Tibial artery (tissue), 4 donors: ENCODE measurements at places on chromosomes 12 and 14.
A peak's percentile ranks its signal among the peaks of the same experiment; 100 is the strongest.

- H3K27me3 ChIP-seq: no peaks in the 10 kb centered on the region
- no peaks in the 10 kb centered on the region for H3K36me3 ChIP-seq
- H3K4me3 ChIP-seq: peak within 1 kb of the TSS; percentile 76
- H3K4me1 ChIP-seq: peaks cover 8% of the 10 kb centered on the region
These were observed at the start of gene KDM2B for GRCh38 chr12:121580959-121581685. KDM2B (minus strand) TSS chr12:121581023; CDS start chr12:121580911, 112 bp downstream.

- no peaks in the 10 kb centered on the region for H3K4me1 ChIP-seq
- H3K27ac ChIP-seq: no peak overlapping the region
- no peaks in the 10 kb centered on the region for H3K36me3 ChIP-seq
- no peak for DNase-seq
- no peak overlapping the region for H3K4me3 ChIP-seq
These were observed 22.9 kb downstream of the PROX2 start for GRCh38 chr14:74852922-74853530.

DNA sequence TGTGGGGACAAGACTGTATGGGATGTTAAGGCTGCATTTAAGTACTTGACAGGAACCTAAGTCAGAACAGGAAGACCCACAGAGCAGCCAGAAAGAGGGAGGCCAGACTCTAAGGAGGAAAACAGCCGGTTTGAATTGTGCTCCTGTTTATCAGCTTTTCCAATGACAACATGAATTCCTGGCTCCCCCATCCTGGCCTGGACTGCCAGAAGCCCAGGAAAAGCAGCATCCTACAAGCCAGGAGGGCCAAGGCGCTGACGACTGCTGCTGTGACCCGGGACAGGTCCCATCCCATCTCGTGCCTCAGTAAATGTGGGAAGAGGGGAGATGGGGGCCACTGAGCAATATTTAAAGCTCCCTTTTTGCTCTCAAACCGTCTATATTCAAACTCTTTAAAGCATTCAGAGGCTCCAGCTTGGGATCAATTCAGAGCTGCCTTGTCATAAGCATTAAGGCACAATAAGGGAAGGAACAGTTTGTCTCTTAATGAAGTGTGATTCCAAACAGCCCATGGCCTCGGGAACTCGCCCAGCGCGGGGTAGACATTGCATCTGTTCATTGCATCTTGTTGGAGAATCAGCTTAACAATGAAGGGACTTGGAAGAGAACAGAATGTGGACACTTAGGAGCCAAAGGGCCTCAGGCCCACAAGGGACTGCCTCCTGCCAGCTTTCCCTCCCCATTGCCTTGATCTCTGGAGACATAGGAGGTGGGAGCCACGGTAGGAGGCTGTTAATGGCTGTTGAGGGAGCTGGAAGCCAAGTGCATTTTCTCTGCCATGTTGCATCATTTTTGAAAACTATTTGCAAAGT is 49.6 kb downstream of the CMKLR1 start:
- no peaks in the 10 kb centered on the region for H3K27me3 ChIP-seq
- H3K36me3 ChIP-seq: peaks cover 14% of the 10 kb centered on the region
- H3K4me1 ChIP-seq: no peaks in the 10 kb centered on the region
- DNase-seq: peak; percentile 84

DNA sequence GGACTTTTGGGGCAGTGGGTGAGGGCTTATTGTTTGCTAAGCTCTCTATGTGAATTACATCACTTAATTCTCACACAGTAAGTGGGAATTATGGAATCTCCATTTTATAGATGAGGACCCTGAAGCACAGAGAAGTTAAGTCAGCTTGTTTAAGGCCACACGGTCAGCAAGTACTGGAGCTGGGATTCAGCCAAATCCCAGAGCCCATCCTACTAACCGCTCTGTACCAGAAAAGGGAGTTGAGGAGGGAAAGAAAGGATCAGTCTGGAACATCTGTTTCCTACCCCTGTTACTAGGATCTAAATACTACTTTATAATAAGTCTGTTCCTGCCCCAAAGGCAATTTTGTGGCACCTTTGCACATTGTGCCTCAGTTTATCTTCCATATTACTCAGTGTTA is 42.6 kb downstream of the PPFIBP1 start:
- no peaks in the 10 kb centered on the region for H3K36me3 ChIP-seq
- no peak overlapping the region for H3K27ac ChIP-seq
- no peaks in the 10 kb centered on the region for H3K4me1 ChIP-seq
- DNase-seq: no peak
- no peaks in the 10 kb centered on the region for H3K27me3 ChIP-seq

GRCh38 chr12:52440821-52441319 is 6.7 kb upstream of the KRT75 start:
- no peaks in the 10 kb centered on the region for H3K36me3 ChIP-seq
- no peaks in the 10 kb centered on the region for H3K4me1 ChIP-seq
- H3K27ac ChIP-seq: no peak overlapping the region
- no peaks in the 10 kb centered on the region for H3K27me3 ChIP-seq
- no peak for DNase-seq
- H3K4me3 ChIP-seq: no peak overlapping the region

DNA sequence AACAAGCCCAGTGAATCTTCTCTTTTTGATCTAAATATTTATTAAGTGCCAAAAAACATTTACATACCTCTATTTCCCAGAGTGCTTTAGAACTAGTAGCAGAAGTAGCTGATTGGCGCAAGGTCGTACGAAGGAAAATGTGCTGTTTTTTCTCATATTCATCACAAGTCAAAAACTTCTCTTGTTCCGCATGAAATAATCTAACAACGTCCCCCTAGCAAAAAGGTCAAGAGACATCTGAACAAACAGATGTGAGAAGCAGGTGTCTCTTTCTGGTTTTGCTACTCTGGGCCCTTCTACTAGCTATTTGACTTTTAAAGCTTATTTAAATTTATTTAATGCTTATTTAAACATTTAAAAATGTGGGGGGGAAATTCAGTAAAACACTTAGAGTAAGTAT is 117.8 kb downstream of the ITPR2 start:
- H3K36me3 ChIP-seq: peaks cover 11% of the 10 kb centered on the region
- H3K4me1 ChIP-seq: no peaks in the 10 kb centered on the region
- H3K27ac ChIP-seq: no peak overlapping the region

DNA sequence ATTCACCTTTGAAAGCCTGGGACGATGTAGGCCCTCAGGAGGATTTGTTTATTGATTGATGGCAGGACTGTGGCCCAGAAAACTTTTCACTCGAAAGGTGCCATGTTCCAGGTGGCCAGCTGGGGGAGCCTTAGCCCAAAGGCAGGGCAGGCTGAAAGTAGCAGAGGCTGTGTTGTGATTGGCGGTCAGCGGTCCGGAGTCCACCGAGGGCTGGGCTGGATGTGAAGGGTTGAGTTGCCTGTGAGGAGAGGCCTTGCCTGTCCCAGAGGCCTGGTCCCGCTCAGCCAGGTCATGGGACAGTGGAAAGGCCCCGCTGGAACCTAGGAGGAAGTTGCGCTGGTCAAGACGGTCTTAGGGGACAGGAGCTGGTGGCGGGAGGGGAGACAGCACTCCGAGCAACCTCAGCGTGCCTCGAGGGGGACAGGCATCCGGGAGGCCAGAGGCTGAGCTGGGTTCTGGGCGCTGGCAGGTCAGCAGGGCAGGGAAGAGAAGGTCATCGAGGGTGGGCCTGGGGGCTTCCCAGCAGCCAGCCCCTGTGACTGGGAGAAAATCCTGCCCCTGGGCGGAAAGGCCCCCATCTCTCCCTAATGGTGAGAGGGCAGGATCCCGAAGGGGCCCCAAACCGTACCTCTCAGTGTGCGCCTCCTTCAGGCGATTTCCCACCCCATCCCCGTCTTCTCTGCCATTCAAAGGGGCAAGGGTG is 26.3 kb downstream of the CMA1 start:
- H3K36me3 ChIP-seq: no peaks in the 10 kb centered on the region
- no peaks in the 10 kb centered on the region for H3K4me1 ChIP-seq
- no peaks in the 10 kb centered on the region for H3K27me3 ChIP-seq
- no peak overlapping the region for H3K27ac ChIP-seq

- no peaks in the 10 kb centered on the region for H3K27me3 ChIP-seq
- H3K4me1 ChIP-seq: no peaks in the 10 kb centered on the region
- no peak for DNase-seq
- H3K4me3 ChIP-seq: no peak overlapping the region
These were observed 254.4 kb upstream of the CCDC196 start for GRCh38 chr14:66231820-66232219.

- no peak for DNase-seq
- no peaks in the 10 kb centered on the region for H3K4me1 ChIP-seq
- no peaks in the 10 kb centered on the region for H3K27me3 ChIP-seq
These were observed 63.4 kb upstream of the IGF1 start for GRCh38 chr12:102543494-102544485.

- H3K4me3 ChIP-seq: no peak overlapping the region
- no peaks in the 10 kb centered on the region for H3K27me3 ChIP-seq
- no peaks in the 10 kb centered on the region for H3K36me3 ChIP-seq
- no peak overlapping the region for H3K27ac ChIP-seq
These were observed 8.6 kb upstream of the RAN start for GRCh38 chr12:130863298-130863697.

DNA sequence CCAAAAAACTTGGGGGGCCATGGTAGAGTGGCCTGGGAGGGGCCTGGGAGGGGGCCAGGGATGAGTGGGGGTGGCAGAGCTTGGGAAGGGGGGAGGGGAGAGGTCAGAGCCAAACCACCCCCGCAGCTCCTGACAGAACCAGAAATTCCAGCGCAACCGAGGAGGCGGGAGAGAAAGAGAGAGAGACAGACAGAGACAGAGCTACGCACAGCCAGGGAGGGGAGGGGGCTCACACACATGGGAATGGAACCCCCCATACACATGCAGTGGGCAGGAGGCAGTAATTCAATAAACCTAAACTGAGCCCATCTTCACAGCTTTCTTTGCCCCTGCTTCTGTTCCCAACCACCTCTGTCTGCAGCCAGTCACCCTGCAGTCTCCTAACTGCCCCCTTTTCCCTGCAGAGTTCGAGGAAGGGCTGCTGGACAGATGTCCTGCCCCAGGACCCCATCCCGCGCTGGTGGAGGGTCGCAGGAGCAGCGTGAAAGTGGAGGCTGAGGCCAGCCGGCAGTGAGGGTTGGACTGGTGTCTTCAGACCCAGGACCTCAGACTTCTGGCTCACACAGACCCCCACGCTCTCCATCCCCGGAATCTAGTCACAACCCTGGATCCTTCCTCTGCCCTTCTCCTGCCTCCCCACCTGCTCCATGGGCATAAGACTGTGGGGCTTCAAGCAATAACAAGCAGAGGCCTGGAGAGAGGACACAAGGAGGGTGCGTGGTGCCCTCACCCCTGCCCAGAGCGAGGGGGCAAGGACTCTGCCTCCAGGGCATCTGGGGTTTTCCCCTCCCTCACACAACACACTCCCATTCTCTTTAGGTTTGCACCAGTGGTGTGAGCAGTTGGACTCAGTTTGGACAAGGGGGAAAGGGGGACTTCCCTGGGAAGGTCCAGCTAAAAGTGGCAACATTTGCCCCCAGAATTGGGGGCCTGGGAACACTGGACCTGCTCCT is 5.6 kb downstream of the NAB2 start:
- no peak overlapping the region for H3K4me3 ChIP-seq
- H3K27me3 ChIP-seq: no peaks in the 10 kb centered on the region

- DNase-seq: no peak
- no peak overlapping the region for H3K27ac ChIP-seq
- no peaks in the 10 kb centered on the region for H3K4me1 ChIP-seq
- H3K4me3 ChIP-seq: no peak overlapping the region
- H3K36me3 ChIP-seq: no peaks in the 10 kb centered on the region
These were observed 115.5 kb downstream of the CCDC59 start for GRCh38 chr12:82242729-82243128.

DNA sequence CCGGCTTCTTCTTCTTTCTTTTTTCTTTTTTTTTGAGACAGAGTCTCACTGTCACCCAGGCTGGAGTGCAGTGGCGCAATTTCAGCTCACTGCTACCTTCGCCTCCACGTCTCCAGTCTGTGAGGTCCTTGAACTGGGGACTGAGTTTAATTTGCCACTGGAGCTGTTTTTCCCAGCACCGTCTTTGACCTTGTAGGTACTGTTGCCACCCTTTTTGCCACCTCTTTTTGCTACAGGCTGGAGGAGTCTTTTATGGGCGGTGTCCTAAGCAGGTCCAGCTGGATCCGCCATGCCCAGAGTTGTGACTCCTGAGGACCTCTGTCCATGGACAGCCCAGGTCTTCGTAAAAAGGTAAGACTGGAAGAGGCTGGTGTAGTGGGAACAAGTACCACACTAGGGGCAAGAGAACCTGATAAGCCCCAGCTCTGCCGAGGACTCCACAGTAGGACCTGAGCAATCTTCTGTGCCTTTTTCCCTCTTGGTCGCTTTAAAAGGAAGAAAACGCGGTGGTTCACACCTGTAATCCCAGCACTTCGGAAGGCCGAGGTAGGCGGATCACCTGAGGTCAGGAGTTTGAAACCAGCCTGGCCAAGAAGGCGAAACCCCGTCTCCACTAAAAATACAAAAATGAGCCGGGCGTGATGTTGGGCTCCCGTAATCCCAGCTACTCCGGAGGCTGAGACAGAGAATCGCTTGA is 946 bp downstream of the RNU4-2 start:
- no peaks in the 10 kb centered on the region for H3K4me1 ChIP-seq
- peak overlapping the region; percentile 73 for H3K4me3 ChIP-seq
- no peak for DNase-seq
- no peaks in the 10 kb centered on the region for H3K36me3 ChIP-seq
- peak overlapping the region; percentile 98 for H3K27ac ChIP-seq

GRCh38 chr12:132797820-132798570 is 30.7 kb downstream of the GOLGA3 start:
- H3K36me3 ChIP-seq: peaks cover 94% of the 10 kb centered on the region
- DNase-seq: no peak
- no peaks in the 10 kb centered on the region for H3K27me3 ChIP-seq
- no peaks in the 10 kb centered on the region for H3K4me1 ChIP-seq
- no peak overlapping the region for H3K4me3 ChIP-seq
- no peak overlapping the region for H3K27ac ChIP-seq

DNA sequence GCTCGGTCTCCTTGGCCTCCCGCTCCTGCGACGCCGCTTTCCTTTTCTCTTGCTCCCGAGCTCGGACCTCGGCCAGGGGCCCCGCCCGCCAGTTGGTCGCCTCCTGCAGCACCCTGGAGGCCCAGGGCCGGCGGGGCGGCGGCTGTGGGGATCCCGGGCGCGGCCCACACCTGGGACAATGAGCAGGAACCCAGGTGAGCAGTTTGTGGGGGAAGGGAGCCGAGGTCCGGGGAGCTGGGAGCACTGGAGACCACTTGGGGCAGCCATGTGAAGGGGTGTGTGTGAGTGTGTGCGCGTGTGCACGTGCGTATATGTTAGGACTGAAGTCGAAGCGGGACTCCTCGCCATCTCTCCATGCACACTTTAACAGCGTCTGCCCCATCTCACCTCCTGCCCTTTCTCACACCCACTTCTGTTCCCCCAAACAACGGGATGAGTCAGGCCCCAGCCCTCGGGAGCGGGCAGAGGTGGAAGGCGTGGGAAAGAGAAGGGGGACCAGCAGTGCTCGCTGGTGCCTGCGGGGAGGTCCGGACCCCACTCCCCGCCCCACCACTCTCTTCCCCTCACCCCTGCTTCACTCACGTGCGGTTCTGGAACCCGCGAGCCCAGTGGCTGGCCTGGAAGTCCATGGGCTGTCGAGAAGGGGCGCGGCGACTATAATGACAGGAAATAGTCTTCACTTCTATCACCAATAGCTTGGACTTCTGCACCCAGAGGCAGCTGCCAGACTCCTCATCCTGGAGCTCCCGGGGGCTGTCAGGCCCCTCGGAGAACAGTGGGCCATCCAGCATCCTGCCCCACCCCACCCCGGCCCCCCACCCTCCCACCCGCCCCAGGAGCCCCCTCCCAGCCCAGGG is 450 bp downstream of the DDN start:
- peaks cover 73% of the 10 kb centered on the region for H3K27me3 ChIP-seq
- no peak overlapping the region for H3K27ac ChIP-seq
- peak overlapping the region; percentile 37 for H3K4me3 ChIP-seq
- peaks cover 30% of the 10 kb centered on the region for H3K36me3 ChIP-seq
- DNase-seq: no peak

GRCh38 chr12:90653040-90653439 is 301.9 kb downstream of the CCER1 start:
- no peak overlapping the region for H3K4me3 ChIP-seq
- no peak overlapping the region for H3K27ac ChIP-seq
- H3K4me1 ChIP-seq: no peaks in the 10 kb centered on the region
- no peaks in the 10 kb centered on the region for H3K27me3 ChIP-seq
- no peaks in the 10 kb centered on the region for H3K36me3 ChIP-seq
